Right ventricle myocardium superior (tissue), 1 donor: ENCODE measurements at places on chromosomes 2 and 18. TPM values are rescaled to one million over a fixed set of nuclear protein-coding genes. Genes with fewer than 3 reads are reported as not detected.

The RAB6C gene
- 0.22 TPM for total RNA-seq

- DNase-seq: no peak
These were observed 22.3 kb upstream of the VPS4B start for GRCh38 chr18:63444580-63444979.

The KCNS3 gene
- total RNA-seq: 4.2 TPM

DNA sequence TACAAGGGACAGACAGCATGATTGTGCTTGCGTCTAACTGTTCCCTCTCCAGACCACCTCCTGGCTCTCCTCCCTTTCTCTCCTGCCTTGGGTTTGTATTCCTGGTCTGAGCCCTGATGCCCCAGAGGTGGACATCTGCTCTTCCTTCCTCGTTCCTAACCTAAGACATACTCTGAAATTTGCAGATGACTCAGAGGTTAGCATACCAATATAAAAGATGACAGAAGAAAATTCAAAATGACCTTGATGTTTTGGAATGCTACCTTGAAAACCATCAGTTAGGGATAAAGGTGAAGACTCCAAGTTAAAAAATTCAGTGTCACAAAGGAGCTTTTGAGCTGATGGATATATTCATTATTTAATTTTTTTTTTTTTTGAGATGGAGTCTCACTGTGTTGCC is 12.9 kb downstream of the SMYD1 start:
- DNase-seq: no peak

The CRYGD gene
- total RNA-seq: not detected

The GKN1 gene
- total RNA-seq: not detected

The DNPEP gene
- total RNA-seq: 76.5 TPM

The NDC80 gene
- total RNA-seq: 0.27 TPM

DNA sequence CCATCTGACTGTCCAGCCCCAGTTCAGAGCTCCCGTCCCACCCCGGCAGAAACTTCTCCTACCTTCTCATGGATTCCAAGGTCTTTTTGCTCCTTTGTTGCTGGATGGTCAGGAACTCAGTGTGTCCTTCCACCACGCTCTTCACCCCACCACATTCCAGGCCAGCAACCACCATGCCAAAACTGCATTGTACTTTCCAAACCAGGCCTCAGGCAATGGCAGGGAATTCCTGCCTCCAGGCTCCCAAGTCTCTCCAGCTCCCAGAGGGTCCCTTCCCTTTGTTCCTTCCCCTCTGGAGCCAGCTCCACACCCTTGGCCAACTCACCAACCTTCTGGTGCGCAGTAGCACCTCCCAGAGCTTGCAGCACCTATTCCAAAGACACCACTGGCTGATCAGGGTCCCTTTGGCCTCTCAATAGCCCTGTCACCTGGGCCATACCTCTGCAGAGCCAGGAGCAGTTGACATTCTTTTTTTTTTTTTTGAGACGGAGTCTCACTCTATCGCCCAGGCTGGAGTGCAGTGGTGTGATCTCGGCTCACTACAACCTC is 8.1 kb downstream of the CHMP1B start:
- no peak for DNase-seq

- DNase-seq: no peak
These were observed 316.5 kb downstream of the MTX2 start for GRCh38 chr2:176585791-176586190.

The EFR3B gene
- 3.8 TPM for total RNA-seq

DNA sequence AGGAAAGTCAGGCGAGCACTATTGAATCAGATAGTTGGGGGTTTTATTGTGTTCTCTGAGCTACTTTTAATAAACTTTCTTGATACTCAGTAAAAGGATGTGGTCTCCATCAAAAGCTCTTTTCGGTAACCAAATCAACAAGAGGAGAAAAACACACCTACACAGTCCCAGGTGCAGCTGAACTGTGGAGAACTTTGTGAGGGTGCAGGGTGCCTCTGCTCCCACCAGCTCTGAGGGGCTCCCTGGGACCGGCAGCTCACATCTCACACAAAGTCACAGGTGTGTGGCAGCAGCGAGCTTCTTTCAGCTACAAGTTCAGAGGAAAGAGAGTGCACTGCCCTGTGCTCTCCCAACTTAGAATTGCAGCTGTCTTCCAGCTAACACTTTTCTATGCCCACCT is 650.4 kb downstream of the RNF144A start:
- DNase-seq: no peak

The DTNB gene
- total RNA-seq: 4.5 TPM

The CTAGE1 gene
- not detected for total RNA-seq

DNA sequence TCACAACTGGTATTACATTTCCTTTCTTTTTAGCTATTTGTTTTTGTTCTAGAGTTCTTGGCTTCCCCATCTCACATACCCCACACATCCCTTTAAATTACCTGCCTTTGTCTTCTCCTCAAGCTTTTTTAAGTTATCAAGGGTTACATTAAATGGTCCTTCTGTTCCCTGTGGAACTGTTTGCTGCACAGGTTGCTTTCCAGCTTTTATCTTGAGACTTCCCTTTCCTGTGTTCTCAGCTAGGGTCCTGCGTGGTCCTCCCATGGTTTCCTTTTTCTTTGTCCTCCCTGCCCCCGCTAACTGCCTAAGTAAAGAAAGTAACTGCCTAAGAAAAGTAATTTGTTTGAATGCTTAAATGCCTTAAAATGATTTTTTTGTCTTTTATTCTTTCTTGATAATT is 66.8 kb downstream of the EPB41L5 start:
- DNase-seq: no peak

GRCh38 chr2:47617523-47618271 is 165.2 kb upstream of the MSH6 start:
- no peak for DNase-seq

The MARCHF4 gene
- not detected for total RNA-seq
